Hepatocyte (in vitro differentiated cells): ENCODE measurements at places on chromosomes 5 and 9. TPM values are rescaled to one million over a fixed set of nuclear protein-coding genes. Genes with fewer than 3 reads are reported as not detected.

LMX1B gene
- 0.24 TPM in 1 of 2 replicates, not detected in the other for total RNA-seq

CORO2A gene
- 24.6 and 27.1 TPM in 2 replicates for total RNA-seq

RABEPK gene
- 18.2 and 20.4 TPM in 2 replicates for total RNA-seq

ISL1 gene
- 25.0 and 29.1 TPM in 2 replicates for total RNA-seq

DNA sequence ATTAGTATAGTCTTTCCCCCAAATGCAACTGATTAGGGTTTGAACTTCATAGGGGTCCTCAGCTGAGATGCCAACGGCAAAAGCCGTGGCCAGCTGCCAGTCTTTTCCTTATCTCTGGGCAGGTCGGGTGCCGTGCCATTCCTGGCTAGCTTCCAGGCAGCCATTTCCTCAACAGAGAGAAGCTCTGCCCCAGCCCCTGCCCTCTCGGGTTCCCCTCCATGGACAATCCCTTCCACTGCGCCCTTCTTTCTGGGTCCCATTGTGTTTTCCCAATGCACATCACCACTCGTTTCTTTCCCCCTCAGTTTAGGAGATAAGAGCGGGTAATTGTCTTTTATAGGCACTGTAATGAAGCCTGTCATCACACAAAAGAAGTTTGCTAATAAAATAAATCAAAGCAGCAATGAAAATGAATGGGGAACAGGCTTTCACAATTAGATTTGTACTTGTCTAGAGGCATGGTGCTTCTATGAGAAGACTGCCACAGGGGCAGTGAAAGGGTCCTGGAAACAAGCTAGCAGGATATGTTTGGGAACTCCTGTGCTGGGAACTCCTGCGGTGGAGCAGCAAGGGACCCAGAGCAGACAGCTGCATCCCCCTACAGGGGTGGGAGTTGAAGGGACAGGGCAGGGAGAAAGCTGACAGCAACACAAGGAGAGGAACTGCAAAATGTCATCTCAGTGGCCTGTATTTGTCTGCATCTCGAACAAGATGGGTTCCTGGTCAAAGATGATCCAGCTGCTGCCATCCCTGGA lies 48.0 kb upstream of the SAP30L start:
- DNase-seq = no peak

DNA sequence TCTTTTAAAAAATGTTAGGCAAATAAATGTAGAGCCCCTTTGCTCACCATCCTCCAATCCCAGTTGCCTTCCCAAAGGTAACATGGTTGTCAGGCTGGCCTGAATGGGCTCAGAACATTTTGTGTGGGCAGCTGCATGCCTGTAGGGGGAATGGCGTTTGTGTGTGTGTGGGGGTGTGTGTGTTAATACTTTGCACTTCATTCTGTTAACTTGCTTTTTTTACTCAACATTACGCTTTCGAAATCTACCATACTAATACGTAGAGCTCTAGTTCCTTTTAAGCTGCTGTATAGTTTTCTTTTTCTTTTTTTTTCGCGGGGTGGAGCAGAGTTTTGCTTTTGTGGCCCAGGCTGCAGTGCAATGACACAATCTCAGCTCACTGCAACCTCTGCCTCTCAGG lies 14.0 kb downstream of the MYOZ3 start:
- no peak for DNase-seq

GRCh38 chr5:174759091-174759490 lies 34.7 kb downstream of the MSX2 start:
- no peak for DNase-seq

- peak; percentile 75 for DNase-seq
Measured at GRCh38 chr5:24633715-24634325, 11.0 kb downstream of the CDH10 start.

GRCh38 chr9:19479874-19480273 lies 71.1 kb downstream of the ACER2 start:
- no peak for DNase-seq

- no peak for DNase-seq
Measured at GRCh38 chr5:95934207-95934804, 27.3 kb downstream of the ELL2 start.

GRCh38 chr5:74649421-74649973 lies 9.0 kb upstream of the ENC1 start:
- DNase-seq = no peak

- no peak for DNase-seq
Measured at GRCh38 chr5:170563824-170564567, 60.2 kb downstream of the KCNIP1 start.

DNA sequence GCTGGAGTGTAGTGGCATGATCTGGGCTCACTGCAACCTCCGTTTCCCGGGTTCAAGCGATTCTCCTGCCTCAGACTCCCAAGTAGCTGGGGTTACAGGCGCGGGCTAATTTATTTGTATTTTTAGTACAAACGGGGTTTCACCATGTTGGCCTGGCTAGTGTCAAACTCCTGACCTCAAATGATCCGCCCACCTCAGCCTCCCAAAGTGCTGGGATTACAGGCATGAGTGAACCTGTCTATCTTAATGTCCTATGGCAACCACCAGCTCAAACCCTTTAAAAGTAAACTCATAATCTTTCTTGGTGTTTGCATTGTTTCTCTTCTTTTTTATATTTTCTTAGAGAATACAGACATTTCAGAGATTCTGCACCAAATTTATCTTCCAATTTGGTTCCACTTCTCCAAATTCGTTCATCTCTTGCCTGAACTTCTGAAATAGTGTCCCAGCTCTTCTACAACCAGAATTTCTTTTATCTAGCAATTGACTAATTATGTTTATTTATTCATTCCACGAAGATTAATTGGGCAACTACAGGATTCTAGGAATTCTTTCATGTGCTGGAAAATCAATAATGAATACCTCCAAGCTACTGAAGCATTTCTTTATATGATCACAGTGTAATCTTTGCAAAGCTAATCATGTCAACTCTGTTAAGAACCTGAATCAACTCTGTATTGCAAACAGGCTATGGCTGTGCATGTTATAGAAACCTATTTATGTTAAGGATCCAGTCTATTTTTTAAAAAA lies 60.0 kb upstream of the TYRP1 start:
- no peak for DNase-seq

- no peak for DNase-seq
Measured at GRCh38 chr9:35811381-35812024, 559 bp downstream of the SPAG8 start.

DNA sequence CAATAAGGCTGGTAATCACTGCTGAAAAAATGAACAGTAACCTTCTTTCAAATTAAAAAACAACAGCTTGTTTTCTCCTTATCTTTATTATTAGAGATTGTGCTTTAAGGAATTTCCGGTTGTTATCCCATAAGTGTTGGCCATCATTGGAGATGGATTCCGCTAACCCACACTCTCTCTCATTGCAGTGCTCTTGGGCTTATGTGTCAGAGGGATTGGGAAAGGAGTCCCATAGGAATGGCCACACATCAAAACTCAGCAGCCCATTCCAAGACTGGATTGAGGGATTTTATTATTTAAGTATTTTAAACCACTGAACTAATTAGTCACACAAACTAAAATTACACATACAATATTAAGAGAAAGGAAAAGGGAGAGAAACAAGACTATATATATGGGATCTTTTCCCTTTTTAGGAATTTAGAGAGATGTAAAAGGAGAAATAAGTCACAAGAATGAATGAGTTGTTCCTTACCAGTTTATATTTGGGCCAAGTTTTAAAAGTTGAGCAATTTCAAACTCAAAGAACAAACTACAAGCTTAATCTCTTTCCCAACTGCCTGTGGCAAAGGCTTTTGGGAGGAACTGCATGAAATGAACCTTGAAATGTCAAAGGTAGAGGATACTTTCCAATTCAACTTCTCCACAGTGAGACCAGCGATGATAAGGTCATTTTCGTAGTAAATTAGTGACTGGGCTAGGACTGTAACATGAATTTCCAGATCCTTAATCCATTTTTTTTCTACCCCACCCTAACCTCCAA lies 2.4 kb downstream of the SPINK6 start:
- DNase-seq = no peak
